ENCODE measurements at places on chromosomes 1 and 21.

DNA sequence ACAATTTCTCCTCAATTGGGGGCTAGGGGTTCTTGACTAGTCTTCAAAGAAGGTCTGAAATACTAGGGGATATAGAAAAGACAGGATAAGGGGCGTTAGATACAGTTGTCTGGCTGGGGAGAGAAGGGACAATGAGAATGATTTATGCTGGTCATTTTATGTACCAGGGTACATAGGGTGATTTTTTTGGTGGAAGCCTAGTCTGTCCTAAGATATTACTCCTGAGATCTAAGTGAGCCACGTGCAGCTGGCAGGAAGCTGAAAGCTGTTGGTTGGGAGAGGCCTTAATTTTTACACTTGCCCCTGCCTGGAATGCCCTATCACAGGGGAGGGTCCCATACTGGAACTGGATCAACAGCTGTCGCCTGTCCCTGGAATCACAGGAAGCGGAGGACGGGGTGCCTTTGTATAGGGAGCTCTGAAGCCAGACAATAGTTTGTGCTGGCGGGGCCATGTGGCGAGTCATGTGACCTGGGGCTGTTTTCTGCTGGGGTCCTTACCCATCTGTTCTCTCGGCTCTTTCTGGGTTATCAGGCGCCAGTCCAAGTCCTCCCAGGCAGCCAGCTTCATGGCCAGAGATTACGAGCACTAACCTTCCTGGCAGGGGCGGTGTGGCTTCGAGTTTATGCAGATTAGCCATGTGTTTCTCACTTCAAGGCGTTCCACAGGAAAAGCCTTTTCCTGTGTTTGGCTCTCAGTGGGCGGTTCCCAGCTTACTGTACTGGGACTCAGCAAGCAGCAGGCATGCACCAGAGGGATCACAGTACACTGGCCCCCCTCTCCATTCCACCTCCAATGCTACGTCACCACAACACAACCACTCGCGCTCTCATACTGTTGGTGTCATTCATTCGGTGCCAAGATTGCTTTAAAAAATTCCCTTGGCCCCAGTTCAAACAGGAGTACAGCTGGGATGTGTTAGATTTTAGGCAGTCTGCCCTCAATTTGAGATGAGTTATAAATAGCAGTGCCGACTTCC is 27.5 kb downstream of the ARID1A start:
- DNase-seq: peak; percentile 79

DNA sequence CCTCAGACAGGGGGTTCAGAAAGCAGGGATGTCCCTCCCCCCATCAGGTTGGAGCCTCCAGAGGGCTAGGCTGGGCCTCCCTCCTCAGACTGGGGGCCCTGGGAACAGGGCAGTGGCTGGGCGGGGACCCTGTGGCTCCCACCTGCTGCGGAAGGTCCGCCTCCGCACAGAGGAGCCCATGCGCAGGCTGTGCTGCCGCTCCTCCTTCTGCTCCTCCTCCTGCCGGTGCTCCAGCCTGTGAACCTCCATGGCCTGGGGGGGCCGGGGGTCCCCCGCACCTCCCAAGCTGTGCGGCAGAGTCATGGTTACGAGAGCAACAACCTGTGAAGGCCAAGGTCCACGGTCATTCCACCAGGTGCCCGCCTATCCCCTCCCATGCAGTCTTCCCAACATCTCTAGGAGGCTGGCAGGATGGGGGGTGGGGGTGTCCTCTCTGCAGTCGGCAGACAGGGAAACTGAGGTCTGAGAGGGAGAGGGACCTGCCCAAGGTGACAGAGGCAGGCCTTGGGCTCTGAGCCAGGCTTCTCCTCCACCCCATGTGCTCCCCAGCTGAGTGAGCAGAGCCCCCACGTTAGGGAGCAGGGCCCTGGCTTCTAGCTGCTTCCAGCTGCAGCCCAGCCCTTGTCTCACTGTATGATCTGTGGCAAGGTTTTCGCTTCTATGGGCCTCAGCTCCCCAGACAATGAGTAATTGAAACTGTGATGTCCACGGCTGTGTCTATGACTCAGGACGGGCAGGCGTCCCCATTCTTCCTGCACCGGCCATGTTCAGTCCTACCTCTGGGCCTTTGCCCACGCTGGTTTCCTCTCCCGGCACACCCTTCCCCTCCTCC is 3.4 kb downstream of the MYOM3 start:
- DNase-seq: no peak

DNA sequence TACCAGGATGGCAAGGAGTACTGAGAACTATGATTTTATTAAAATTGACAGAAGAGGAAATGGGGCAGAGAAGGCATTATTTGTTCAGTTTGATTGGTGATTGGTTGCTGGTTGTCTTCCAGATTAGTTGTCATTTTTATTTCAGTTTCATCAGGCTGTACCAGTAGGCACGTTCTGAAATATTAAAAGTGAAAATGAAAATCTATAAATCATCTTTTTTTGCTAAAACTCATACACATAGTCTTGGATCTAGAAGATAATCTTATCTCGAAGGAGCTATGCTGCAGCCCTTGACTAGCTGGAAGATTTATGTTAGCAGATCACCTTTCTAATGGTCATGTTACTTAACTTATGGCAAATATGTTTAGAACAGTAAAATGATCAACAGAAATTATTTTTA is 29.0 kb downstream of the NEK7 start:
- DNase-seq: no peak

- no peak for DNase-seq
These were observed 255.5 kb upstream of the SGIP1 start for GRCh38 chr1:66278260-66279021.

DNA sequence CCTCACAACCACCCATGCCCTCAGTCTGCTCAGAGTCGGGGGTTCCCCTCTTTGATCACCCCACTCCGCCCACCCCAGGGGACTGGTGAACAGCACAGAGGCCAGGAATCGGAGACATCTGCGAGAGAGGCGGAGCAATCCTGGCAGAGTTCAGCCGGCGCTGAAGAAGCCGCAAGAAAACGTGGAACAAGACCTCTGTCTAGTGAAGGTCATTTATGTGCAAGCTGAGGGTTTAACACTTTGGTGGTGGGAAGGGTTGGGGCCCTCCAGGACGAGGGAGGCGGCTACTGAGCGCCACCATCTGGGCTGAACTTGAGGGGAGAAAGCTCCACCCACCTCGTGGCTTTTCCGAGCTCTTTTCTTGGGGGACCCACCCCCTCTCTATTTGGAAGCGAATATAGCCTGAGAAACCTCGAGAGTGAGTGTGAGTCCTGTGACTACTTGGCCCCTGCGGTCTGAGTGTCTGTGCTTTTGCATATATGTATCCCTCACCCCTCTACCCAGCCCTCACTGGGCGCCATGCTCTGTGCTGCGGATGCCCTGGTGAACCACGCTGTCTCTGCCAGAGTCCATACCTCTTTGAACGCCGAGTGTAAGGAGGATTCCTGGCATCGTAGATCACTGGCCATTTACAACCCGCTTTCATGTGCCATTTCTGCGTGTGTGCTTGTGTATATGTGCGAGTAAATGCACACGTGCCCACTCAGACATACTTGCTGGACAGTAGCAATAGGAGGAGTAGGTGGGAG is 1.2 kb upstream of the EPHA10 start:
- DNase-seq: no peak

DNA sequence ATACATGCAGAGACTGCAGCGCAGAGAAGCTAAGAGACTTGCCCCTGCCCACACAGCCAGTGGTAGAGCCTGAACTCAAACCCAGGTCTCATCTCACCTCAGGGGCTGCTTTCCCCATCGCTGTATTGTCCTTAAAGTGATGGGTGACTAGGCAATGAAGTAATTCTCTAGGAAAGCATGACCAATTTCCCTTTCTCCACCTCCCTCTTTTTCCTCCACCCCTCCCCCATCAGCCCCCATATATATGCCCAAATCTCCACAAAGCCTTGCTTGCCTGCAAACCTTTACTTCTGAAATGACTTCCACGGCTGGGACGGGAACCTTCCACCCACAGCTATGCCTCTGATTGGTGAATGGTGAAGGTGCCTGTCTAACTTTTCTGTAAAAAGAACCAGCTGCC is at the start of gene IL24:
Gene IL24, plus strand, starts transcription at position 269 of the 400 bp plus-strand sequence. CDS start 390 bp downstream, outside the sequence.
- no peak for DNase-seq

- no peak for DNase-seq
These were observed 1.2 kb downstream of the HDGF start for GRCh38 chr1:156750191-156750672.

GRCh38 chr1:109849655-109850054 is 61.0 kb upstream of the CSF1 start:
- no peak for DNase-seq

DNA sequence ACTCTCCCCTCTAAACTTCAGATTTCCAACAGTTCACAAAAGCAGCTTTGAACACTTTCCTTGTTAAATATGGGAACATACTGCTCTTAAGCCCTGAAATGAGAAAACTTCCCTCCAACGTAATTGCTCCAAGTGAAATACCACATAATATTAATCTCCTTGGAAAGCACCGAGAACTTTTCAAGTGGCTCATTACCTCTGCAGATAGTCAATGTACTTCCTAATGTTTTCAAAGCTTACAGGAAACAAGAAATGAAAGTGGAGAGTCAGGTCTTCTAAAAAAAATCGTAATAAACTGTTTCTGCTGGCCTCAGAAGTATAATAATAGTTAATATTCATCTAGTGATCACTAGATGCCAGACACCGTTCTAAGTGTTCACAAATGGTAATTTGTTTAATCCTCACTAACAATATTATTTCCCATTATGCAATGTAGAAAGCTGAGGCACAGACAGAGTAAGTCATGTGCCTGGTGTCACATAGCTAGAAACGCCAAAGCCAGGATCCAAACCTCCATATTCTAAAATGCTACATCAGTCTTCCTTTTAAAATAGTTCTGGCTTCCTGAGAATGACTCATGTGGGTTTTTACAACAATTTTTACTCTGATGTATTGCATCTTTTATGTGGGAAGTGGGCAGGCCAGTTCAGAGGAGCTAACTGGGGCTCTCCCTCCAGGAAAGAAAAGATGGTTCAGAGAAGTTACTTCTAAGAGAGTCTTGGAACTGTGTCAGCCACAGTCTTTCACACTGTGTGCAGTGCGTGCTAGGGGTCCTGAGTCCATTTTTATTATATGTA is 177.2 kb downstream of the PLPPR4 start:
- DNase-seq: no peak

- DNase-seq: no peak
These were observed 26.2 kb upstream of the LYST start for GRCh38 chr1:235892734-235893413.

DNA sequence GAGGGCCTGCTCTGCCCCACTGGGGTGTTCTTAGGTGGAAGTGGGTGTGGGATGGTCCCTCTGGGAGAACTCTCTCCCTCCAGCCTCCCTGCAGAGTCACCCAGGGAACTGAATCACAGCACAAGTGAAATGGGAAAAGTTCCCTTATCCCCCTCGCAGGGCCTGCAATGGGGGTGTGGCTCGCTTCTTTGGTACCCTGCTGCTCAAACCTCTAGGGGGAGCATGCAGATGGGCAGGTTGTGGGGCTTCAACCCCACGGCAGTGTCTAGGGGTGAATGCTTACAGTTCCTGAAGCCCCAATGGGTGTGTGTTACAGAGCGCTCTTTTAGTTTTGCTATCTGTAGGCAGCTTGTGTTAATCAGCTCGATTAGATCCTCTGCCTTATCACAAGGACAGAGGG is 59.0 kb upstream of the TINAGL1 start:
- DNase-seq: no peak

GRCh38 chr1:52590266-52590665 is 11.9 kb upstream of the GPX7 start:
- DNase-seq: no peak

- no peak for DNase-seq
These were observed 44.0 kb downstream of the HTR6 start for GRCh38 chr1:19708567-19709110.

DNA sequence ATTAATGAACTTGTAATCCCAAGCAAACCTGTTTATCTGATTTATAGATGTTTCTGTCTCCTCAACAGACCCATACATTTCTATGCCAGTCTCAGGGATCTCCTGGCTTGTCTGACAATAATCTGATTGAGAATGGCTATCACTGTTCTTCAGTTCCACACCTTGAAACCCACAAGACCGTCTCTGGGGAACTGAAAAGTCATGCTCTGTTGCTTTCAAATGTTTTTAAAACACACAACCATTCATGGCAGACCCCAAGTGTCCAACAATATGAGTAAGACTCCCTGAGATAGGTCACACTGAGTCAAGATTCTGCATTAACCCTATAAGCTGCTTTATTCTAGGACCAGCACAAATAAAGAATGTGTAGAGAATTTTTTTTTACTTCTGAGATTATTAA is 611.2 kb upstream of the PLXNA2 start:
- no peak for DNase-seq

GRCh38 chr1:180158149-180159147 is 3.8 kb downstream of the QSOX1 start:
- no peak for DNase-seq

DNA sequence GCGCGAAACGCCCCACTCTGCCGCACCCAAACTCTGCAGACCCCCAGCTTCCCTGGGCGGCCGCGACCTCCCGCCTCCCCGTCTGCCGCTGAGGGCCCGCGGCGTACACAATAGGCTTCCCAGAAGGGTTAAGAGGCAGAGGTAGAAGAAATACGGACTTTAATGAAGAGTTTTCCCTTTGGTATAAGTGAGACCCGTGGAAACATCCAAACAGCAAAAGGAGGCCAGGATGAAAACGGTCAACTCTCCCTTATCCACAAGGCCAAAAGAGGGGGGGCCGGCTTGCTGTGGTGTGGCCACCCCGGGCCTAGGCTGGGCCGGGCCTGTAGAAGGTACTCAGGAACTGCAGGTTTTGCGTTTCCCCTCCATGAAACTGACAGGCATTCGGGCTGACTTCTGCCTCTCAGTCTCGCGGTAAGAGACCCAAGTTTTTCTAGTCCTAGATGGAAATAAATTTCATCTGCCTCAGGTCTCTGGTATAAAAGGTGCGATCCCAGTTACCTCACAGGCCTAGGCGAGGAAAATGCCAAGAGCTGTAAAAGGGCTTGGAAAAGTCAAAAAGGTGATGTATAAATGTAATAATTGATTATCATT is 671 bp upstream of the PYGO2 start:
- no peak for DNase-seq

DNA sequence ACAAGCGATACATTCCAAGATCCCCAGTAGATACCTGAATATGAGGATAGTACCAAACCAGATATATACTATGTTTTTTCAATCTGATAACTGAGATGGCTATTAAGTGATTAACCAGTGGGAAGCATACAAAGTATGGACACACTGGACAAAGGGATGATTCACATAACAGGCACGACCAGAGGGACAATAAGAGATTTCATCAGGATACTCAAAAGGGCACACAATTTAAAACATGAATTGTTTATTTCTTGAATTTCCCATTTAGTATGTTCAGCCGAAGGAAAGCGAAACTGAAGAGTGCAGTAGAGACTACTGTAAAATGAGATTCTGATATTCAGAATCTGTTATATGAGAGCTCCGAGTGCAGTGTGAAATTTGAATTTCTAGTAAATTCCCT is 10.6 kb downstream of the ZZZ3 start:
- DNase-seq: no peak

GRCh38 chr21:26788790-26789189 is 56.4 kb downstream of the ADAMTS1 start:
- no peak for DNase-seq

Measured in smooth muscle cell of the brain vasculature (primary cell).